Neural crest cell (in vitro differentiated cells): ENCODE measurements at places on chromosomes 16 and 17. TPM values are rescaled to one million over a fixed set of nuclear protein-coding genes. Genes with fewer than 3 reads are reported as not detected.

KCNJ2 gene
- 0.47 and 0.48 TPM in 2 replicates for total RNA-seq

PHOSPHO1 gene
- total RNA-seq = not detected in 2 replicates

C16orf74 gene
- 1.2 TPM in 2 replicates for total RNA-seq

- DNase-seq = no peak
Observed at GRCh38 chr17:67431249-67432015, 54.4 kb downstream of the PITPNC1 start.
